PC-9 (cell line): ENCODE measurements at places on chromosomes 7 and 10. TPM values are rescaled to one million over a fixed set of nuclear protein-coding genes. Genes with fewer than 3 reads are reported as not detected.

DNA sequence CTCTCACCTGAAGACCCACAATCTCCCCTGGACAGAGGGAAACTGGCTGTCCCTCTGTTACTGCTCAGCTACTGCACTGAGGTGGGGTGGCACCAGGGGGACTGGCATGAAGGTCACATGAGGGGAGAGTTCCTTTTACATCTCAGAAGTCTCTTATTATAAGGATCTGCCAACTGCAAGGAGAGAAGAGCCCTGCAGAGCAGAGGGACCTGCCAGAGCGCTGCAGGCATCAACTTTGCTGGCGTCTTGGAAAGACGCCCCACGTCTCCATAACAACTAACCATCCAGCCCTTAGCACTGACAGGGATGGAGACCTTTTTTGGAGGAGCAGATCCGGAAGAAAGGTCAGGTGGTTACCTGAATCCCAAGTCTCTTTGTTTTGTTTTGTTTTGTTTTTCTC lies 218.6 kb downstream of the KCNMA1 start:
- peaks cover 36% of the 10 kb centered on the region for H3K4me1 ChIP-seq
- no peak overlapping the region for H3K27ac ChIP-seq
- H3K27me3 ChIP-seq, result no peaks in the 10 kb centered on the region
- no peak overlapping the region for H3K4me3 ChIP-seq
- no peaks in the 10 kb centered on the region for H3K36me3 ChIP-seq
- DNase-seq, result no peak

GRCh38 chr7:129597672-129598071 lies 13.8 kb upstream of the NRF1 start:
- no peak for DNase-seq
- H3K27me3 ChIP-seq, result no peaks in the 10 kb centered on the region
- H3K27ac ChIP-seq, result no peak overlapping the region
- H3K4me1 ChIP-seq, result peaks cover 10% of the 10 kb centered on the region
- no peaks in the 10 kb centered on the region for H3K36me3 ChIP-seq

The HILPDA gene
- 22.8 and 30.3 TPM in 2 replicates for total RNA-seq

The PTF1A gene
- total RNA-seq, result not detected in 2 replicates

DNA sequence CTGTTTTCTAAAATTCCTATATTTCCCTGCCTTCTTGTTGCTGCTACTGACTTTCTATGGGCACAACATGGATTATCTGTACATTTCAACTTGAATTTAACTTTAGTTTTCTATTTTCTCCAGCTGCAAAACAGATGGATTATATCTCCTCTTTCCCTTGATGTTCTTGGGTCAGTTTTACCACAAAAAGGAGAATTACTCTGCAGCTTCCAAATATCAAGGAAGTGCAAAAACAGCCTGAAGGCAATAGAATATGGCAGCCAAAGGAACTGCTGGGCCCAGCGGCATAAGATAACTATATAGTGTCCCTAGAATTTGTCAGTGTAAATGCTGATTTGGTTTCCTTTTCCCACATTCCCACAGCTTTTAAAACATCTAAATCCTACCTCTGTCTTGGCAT lies 29.1 kb downstream of the CPED1 start:
- DNase-seq, result no peak
- H3K4me3 ChIP-seq, result no peak overlapping the region
- H3K27me3 ChIP-seq, result no peaks in the 10 kb centered on the region
- no peaks in the 10 kb centered on the region for H3K36me3 ChIP-seq

The SUGCT gene
- total RNA-seq, result 2.7 and 3.5 TPM in 2 replicates

The AOAH gene
- total RNA-seq, result not detected in 2 replicates

The RSPH10B gene
- total RNA-seq, result 0.80 TPM in 1 of 2 replicates, not detected in the other

The ZNF736 gene
- total RNA-seq, result 20.1 and 20.8 TPM in 2 replicates

- DNase-seq, result no peak
- H3K27ac ChIP-seq, result no peak overlapping the region
- H3K36me3 ChIP-seq, result no peaks in the 10 kb centered on the region
Observed at GRCh38 chr7:112678626-112679025, 111.6 kb downstream of the TMEM168 start.

The TUBB8 gene
- 0.53 and 0.59 TPM in 2 replicates for total RNA-seq

DNA sequence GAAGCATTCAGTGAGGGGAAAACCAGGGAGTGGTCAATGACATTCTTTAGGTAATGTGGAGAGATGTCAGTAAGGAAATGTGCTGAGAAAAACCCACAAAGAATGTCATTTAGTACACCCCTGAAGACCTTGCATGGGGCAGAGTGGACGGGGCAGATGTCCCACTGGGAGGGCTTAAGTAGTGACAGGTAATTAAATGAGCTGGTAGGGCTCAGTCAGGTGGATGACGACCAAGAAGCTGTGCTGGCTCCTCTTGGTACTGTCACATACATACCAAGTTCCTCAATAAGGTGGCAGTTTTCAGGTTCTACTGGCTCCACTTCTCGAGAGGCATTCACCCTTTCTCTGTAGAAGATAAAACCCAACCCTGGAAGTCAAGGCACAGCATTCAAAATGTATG lies 1.8 kb downstream of the PON3 start:
- H3K4me3 ChIP-seq, result no peak overlapping the region
- no peak overlapping the region for H3K27ac ChIP-seq
- 0 out of 2 replicates have a peak, but pooled peaks cover 4% of the 10 kb centered on the region for H3K4me1 ChIP-seq
- no peaks in the 10 kb centered on the region for H3K36me3 ChIP-seq
- no peak for DNase-seq

The ZNF804B gene
- not detected in 2 replicates for total RNA-seq
